Activated CD4-positive, alpha-beta memory T cell treated with anti-CD3 and anti-CD28 coated beads, Interleukin-2, amount 10 ng/mL, durations not matched to agents 7 days and 5 days (primary cell): ENCODE measurements at places on chromosomes 12 and 14.

GRCh38 chr14:98984027-98984718 lies 287.8 kb downstream of the BCL11B start:
- no peak for DNase-seq

DNA sequence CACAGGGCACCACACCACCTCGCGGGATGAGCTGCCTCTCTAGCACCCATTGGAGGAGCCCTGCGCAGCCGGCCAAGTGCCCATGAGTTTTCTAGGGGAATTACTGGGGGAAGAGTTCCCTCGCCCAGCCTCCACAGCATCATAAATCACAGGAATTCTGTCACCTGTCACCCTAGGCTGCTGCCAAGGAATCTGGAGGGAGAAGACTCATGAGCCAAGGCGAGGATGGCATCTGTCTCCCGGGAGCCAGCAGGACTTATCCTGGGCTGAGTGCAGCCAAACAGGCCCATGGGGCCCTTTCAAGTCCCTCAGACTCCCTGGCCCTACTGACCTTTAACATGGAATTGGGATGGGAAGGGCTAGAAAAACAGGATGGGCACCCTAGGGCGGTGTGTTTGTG lies 7.8 kb upstream of the OTUB2 start:
- DNase-seq, result no peak

DNA sequence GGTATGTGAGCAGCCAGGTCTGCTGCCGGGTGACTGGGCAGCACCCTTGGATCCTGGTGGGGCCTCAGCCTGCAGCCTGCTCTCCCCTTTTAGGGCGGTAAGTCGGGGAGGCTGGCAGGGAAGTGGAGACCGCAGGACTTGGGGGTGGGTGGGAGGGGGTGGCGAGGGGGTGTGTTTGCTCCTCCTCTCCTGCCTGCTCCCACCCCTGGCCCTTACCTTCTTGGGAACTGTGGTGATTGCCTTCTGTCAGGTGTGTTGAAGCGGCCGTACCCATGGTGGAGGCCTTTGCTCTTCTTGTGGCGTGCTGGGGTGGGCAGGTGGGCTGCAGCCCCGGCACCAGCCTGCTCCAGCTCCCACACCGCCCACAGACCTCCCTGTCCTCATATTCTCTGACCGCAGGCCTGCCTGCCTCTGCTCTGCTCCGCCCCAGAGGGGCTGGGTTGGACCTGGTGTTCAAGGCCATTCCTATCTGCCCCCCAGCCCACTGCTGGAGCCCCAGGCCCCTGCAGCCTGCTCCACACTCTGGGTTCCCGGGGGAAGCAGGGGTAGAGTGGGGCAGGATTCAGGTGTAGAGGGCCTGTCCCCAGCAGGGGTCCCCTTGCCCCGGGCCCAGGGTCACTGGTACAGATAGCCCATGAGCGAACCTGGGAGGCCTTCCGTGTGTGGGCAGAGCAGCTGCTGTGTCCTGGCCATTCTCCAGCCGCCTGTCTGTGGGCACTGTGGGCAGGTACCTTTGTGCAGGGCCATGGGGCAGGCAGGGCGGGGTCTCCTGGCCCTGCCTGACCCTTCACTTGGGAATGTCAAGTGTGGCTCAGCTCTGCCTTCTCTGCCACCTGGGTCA lies 5.2 kb downstream of the TEDC1 start:
- no peak for DNase-seq

DNA sequence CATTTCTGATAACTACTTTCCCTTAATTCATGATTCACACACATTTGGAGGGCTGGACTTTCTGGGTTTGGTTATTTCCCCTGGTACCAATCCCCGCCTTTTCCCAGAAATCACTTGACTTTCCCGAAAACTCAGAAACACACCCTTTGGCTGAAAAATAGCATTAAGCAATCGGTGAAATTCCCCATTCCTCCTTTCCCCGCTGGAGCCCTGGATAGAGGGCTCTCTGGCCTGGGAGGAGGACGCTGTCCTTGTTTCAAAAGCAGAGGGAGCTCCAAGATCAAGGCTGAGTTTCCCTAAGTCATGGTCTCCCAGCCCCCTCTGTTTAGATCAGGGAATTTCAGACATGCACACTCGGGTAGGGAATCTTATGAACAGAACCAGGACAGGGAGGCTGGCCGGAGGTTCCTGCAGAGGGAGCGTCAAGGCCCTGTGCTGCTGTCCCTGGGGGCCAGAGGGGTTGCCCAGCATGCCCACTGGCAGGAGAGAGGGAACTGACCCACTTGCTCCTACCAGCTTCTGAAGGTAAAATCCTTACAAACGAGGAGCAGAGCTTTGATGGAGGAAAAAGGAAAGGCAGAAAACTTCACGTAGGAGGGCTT lies at the start of gene C1S:
TSS of gene C1S (plus strand) at position 366 of the 602 bp plus-strand sequence. CDS start 1,195 bp downstream, outside the sequence.
- no peak for DNase-seq

GRCh38 chr12:127501916-127502315 lies 765.1 kb upstream of the TMEM132C start:
- no peak for DNase-seq

DNA sequence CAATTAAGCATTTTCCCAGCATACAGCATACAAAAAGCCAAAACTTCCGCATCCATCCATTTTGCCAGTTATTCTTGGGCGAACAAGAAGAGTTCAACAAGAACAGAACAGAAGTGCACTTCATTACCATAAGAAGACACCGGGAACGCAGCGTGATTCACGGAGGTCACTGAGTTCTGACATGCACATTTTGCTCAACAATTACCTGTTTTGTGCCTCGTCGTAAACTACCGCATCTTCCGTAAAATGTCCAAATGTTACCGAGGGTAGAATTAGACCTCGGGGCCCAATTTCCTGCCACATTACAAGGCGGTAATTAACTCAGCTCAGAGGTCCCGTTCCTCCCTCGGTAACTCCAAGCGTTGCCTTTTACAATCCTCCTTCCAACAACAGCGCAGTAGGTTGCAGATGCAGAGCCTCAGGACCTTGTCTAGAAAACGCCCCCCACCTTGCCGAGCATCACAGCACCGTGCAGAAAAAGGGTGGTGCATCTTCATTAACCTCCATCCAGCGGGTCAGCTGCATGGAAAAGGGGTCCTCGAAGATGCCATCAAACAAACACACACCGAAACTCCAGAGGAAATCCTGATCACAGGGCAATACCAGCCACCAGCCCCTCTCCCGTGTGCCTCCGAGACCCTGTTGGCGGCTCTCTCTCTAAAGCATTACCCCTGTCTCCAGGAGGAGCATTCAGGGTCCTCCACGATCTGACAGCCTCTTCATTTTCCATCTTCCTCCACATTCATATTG lies 125.2 kb downstream of the BCL11B start:
- DNase-seq, result no peak

DNA sequence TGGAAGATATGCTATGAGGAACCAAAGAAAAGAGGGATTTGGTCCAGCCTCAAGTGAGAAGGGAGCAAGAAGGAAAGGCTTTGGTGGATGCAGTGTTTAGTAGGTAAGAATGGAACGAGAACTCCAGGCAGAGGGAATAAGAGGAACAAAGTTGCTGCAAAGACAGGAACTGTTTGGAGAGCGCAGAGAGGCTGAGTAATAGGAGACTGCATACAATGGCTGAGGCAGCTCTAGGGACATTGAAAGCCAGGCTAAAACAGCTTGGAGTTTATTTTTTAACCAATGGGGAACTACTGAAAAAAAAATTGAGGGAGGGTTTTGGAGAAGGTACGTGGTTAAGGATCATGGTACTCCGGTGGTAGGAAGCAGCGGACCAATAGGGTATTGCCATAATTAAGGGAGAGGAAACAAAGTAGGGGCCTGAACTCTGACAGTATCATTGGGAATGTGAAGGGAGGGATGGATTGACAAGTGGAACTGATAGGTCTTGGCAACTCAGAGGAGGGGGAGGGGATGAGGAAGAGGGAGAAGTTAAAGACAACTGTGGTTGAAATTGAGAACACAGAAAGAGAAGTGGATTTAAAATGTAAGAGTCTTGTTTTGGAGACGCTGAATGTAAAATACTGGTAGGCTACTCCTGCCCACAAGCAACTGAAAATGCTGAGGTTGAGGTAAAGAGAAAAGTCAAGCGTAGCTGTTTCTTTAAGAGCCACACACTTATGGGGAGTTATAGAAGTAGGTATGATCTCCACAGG lies 4.8 kb downstream of the ASCL4 start:
- no peak for DNase-seq

GRCh38 chr14:72528059-72528862 lies 365.6 kb downstream of the DPF3 start:
- no peak for DNase-seq

- no peak for DNase-seq
These were observed 132.7 kb upstream of the USP15 start for GRCh38 chr12:62127516-62127915.

DNA sequence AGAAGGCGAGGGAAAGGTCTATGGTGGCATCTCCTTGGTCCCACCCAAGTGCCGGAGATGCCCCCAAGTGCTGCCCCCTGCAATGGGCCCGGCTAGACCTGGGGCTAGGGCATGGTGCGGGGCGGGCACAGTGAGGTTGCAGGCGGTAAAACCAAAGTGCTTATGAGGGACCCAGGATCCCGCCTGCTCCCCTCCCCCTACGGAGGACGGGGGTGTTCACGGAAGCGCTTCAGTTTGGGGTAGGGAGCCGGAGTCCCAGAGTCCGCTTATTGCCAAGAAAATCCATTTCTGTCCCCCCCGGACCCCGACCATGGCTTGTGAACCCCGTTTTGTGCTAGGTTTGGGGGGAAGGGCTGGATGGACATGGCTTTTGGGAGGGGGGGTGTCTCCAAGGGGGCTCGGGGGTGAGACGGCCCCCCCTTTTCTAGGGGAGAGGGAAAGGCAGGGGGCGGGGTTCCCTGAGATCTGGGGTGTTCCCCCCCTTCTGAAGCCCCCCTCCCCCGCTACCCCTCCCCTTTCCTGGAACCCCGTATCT lies 5.4 kb upstream of the GPR84 start:
- DNase-seq, result no peak

- DNase-seq, result no peak
These were observed 234.9 kb upstream of the CAND1 start for GRCh38 chr12:67034110-67034879.

GRCh38 chr14:71690478-71690877 lies 241.8 kb upstream of the RGS6 start:
- DNase-seq, result no peak

DNA sequence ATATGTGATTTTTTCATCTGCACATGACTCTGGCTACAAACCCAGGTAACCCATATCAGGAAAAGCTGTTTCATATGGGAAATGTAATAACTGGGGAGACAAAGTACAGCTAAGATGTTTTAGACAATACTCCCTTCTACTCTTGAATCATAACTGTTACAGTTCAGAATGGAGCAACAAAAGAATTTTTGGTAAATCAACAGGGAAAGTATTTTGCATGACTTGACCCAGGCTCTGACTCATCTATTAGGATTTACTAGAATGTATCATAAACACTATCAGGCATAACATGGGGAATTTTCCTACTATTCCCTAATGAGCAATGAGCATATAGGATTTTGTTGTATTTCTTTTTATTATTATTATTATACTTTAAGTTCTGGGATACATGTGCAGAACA lies 553.0 kb downstream of the SLC16A7 start:
- no peak for DNase-seq

GRCh38 chr12:41339784-41340183 lies 151.7 kb downstream of the PDZRN4 start:
- DNase-seq, result no peak

DNA sequence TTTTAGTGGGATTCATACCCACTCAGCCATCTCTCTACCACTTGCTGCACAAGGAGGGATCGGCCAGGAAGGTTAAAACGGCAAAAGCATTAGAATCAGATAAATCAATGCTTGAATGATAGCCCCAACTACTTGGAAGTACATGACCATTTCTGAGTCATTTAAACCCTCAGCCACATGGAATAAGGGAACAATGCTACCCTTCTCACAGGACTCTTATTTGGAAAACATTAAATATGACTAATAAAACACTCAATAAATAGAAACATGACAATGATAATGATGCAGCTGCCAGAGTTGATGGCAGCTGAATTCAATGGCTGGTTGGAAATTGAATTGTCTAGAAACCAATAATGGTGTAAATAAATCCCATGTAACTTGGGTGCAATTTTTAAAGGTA lies 165.4 kb downstream of the FLRT2 start:
- no peak for DNase-seq

- DNase-seq, result no peak
These were observed 15.0 kb upstream of the CACNA2D4 start for GRCh38 chr12:1933342-1934051.

GRCh38 chr12:54385251-54385914 lies 850 bp upstream of the ZNF385A start:
- DNase-seq, result no peak

- no peak for DNase-seq
These were observed 950.7 kb upstream of the FLRT2 start for GRCh38 chr14:84579292-84579691.

DNA sequence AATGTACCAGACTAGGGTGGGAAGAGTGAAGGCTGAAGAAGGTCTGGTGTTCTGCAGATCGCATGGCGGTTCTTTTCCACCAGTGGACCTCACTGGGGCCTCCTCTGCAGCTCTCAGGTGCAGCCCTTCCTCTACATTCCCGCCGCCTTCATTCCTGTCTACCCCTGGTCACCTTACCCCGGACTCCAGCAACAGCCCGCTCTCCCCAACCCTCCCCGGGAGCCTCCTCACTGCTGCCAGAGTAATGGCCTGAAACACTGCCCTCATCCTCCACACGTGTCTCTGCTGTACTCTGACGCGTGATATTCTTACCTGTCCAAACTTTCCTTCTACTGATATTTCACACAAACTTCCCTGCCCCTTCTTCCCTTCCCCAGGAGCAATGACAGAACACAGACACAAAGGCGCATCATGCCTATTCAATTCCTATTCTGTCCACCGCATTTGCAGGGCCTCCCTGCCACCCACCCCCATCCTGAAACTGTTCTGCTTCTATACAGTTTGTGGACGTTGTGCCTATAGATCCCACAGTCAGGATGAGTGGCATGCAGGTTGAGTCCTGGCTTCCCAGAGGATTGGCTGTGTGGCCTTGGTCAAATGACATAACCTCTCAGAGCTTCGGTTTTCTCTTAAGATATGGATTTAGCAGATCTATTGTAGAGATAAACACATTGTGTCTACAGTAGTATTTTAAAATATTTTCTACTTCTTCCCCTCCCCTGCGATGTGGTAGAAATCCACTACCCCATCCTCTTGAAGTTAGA lies 1.7 kb upstream of the NUAK1 start:
- no peak for DNase-seq

- no peak for DNase-seq
These were observed 156.6 kb downstream of the TGFB3 start for GRCh38 chr14:75825147-75825592.

GRCh38 chr12:116448165-116448739 lies 110.9 kb upstream of the MAP1LC3B2 start:
- DNase-seq, result no peak

DNA sequence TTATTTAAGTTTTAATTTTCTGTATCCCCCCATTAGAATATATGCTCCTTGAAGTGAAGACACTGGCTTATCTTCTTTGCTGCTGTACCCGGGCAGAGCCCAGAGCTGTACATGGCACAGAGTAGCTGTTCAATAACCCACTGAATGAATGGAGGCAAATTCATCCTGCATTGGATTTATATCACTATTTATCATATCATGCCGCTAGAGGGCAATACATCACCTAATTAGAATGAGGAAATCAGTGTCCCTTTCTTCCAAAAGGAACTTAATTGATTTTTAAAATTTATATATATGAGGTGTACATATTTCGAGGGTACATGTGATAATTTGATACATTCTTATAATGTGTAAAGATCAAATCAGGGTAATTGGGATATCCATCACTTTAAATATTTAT lies 89.2 kb upstream of the TMEM260 start:
- no peak for DNase-seq

- no peak for DNase-seq
These were observed 409.0 kb upstream of the DCN start for GRCh38 chr12:91591639-91591987.

- DNase-seq, result no peak
These were observed 21.3 kb downstream of the WSCD2 start for GRCh38 chr12:108150436-108150835.

- DNase-seq, result no peak
These were observed 165.4 kb upstream of the CPNE8 start for GRCh38 chr12:39070775-39071174.
